Stimulated activated CD8-positive, alpha-beta memory T cell treated with anti-CD3 and anti-CD28 coated beads, Interleukin-7, amount 100 ng/mL, for 48 hours (primary cell): ENCODE measurements at places on chromosomes 13 and 19.
A peak's percentile ranks its signal among the peaks of the same experiment; 100 is the strongest.

DNA sequence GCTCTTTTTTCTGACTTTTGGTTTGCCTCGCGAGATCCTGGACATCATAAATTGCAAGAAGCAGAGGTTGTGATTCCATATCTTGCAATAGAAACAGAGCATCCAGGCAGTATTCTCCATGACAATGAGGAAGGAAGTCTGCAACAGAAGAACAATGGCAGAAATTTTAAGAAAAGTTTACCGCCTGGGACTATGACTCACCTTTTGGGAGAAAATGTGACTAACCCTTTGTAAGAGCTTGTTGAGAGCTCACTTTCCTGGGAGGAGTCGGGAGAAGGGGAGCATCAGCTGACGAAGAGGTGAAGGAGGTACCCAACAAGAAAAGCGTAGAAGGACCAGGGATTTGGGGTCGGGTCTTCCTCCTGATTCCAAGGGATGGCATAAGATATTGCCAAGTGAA is 34.3 kb upstream of the TNFSF11 start:
- no peak for DNase-seq

DNA sequence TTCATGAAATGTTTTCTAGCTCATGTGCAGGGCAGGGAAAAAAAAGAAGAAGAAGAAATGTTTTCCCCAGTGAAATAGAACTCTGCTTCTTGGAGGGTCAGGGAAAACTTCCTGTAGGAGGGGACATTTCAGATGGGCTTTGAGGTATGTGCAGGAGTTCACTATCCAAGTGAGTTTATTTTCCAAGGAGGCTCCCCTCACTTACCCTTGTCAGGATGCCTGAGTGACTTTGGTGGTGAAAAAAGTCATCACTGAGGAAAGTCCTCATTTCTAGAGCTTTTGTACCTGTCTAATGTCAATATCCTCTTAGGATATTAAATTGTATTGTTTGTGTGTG is 656 bp upstream of the C3 start:
- DNase-seq = no peak

GRCh38 chr19:30085394-30085793 is 143.4 kb downstream of the URI1 start:
- DNase-seq = peak; percentile 3

- DNase-seq = no peak
Measured at GRCh38 chr13:24004971-24005370, 107.7 kb upstream of the C1QTNF9B start.

GRCh38 chr19:3687774-3688706 is 12.2 kb downstream of the PIP5K1C start:
- DNase-seq = no peak

DNA sequence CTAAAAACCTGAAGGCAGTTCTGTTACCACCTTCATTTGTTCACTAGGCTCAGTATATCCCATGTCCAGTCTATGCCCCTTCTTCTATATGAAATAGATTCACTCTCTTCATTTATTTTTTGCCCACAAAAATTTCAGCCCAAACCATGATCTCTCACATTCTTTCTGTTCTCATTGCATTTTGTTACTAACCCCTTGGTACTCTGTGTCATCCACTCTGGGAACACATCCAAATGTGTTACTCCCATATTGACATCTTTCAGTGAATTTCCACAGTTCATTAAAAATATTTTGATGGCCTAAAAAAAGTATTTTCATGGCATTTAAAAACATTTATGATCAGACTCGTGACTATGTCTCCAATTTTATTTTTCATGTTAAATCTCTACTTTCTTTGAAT is 378.9 kb downstream of the SLITRK1 start:
- DNase-seq = no peak

DNA sequence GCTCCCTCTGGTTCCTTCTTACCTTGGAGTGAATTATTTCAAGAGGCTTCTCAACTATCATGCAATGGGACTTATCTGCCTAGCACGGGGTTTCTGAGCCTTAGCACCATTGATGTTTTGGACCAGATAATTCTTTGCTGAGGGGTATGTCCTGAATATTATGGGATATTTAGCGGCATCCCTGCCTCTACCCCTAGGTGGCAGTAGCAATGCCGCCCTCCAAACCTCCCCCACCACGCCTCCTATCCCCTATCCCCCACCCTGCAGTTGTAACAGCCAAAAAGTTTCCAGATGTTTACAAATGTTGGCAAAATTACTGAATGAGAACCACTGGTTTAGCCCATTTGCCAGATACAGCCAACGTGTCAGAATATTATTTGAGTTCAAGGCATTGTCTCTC is 125.5 kb downstream of the POSTN start:
- no peak for DNase-seq

GRCh38 chr13:24022568-24022967 is 125.3 kb upstream of the C1QTNF9B start:
- DNase-seq = no peak
